SK-N-MC (cell line): ENCODE measurements at places on chromosomes 4 and X.
A peak's percentile ranks its signal among the peaks of the same experiment; 100 is the strongest.

DNA sequence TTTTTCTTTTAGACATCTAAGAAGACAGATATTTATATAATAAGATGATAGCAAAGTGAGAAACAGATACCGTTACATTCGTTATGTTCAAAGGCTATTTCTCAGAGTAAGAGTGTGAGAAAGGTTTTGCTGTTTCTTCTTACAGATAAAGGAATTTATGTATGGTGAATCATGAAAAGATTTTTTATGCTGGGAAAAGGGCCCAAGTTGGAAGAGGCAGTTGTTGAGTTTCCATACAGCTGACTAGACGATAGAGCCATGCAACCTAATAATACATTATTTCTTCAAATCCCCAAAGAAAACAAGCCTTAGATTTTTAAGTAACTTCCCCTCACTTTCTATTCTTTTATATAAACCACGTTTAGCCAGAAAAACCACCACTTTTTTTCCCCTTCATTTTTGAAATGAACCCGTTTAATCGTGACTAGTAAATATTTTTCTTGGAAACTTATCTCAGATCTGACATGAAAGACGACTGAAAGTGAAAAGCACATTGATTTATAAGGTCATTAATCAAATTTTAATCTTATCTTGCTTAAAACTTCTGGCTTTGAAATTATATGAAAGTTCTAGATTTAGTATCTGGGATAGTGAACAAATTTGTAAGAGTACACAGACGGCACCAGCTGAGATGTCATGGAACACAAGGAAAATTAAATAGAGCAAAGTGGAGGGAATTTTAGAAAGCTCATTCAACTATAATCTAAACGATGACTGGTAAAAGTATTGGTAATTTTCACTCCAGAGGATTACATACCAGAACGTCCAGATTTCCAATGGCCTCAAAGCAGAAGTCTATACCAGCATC is 10.9 kb downstream of the ADH6 start:
- no peak for DNase-seq

DNA sequence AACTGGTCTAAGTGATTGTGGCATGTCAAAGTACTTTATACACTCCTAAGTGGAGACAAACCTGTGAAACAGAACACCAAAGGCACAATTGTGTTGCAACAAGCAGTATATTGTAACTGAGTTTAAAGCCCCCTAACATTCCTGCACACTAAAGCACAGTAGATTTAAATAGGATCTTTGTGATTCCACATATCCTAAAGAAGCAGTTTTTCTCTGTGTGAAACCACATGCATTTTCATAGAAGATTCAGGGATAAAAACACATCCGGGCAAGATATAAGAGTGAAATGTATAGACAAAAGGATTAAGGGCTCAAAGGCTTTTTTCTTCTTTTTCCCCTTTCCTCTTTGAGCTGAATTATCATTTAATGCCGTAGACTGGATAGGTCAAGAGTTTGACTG is 82.2 kb downstream of the ANK2 start:
- no peak for DNase-seq

DNA sequence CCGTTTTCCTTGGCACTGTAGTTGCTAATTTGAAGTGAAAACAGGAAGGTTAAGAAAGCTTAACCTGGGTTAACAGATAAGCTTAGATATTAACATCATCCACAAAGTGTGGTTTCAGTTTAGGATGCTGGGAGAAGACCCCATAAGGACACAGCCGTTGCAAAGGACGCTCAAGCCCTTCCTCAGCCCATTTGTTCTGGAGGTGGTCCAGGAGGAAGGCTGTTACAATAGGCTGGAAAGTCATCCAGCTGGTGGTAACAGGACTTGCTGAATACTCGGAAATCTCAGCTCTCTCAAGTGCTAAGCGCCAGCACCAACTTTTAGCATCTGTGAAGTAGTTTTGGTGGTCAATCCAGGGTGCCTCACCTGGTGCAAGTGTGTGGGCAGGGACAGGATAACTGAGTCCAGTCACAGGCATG is 14.2 kb downstream of the CHST7 start:
- no peak for DNase-seq

- no peak for DNase-seq
Observed at GRCh38 chr4:122300776-122301175, 78.0 kb upstream of the ADAD1 start.

GRCh38 chr4:132245319-132245718 is 903.8 kb upstream of the PCDH10 start:
- no peak for DNase-seq

- DNase-seq = no peak
Observed at GRCh38 chrX:39848243-39848642, 249.5 kb downstream of the BCOR start.

- no peak for DNase-seq
Observed at GRCh38 chr4:153297116-153297515, 47.4 kb upstream of the MND1 start.

DNA sequence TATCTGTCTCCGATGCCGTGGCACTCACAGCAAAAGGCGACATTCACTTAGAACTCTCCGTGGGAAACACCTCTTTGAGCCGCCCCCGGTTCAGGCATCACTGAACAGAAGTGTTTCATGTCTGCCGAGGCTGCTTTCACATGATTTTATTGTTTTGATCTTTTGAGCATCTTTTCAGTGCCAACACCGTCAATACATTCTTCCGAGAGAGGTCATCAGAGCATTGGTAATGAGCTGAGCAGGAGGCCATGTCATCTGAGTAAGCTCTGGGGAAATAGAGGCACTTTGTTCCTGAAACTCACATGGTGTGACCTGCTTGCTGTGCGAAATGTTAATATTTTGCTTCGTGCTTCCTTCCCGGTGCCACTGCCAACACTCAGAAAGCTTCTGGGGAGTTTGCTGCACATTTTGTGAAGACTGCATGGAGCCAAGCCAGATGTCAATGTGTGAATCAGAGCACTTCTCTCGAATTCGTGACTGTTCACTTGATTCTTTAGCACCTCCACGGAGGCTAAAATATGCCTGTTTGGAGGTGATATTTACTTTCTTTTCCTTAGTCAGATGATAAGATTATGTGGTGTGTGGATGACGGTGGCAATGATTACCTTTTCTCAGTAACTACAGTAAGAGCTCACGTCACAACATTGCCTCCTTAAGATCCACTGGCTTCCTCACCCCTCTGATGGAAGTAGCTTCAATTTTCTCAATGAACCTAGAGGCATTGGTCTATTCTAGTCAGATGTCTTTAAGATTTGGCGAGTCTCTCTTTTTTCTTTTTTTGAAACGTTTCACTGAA is 222.3 kb upstream of the HS3ST1 start:
- no peak for DNase-seq

DNA sequence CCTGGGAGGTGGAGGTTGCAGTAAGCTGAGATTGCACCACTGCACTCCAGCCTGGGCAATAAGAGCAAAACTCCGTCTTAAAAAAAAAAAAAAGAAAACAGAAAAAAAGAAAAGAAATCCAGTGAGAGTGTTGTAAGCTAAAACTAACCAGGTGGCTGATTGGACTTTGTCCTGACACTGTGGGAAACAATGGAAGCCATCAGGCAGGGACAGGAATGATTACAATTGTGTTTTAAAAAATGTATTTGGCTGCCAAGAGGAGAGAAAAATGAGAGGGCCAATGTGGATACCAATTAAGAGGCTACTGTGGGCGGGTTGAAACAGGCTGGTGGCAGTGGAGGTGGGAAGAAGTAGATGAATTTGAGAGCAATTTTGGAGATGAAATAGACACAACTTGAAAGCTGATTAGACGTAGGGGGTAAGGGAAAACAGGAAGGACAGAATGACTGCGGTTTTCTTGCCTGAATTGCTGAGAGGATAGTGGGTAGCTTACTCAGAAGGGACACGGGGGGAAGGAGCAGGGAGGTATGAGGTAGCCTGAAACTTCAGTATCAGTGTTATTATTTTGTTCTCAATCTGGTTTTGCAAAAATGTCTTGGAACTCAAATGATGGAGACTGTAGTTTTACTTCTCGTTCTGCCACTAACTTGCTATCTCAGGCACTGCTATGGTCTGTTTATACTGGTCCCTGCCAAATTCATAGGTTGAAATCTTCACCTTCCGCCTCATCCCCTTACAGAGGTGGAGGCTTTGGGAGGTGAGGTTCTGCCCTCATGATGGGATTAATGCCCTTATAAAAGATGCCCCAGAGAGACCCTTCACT is 45.6 kb upstream of the CHRNA9 start:
- DNase-seq = no peak

- no peak for DNase-seq
Observed at GRCh38 chrX:70013466-70014381, 36.0 kb downstream of the AWAT2 start.

DNA sequence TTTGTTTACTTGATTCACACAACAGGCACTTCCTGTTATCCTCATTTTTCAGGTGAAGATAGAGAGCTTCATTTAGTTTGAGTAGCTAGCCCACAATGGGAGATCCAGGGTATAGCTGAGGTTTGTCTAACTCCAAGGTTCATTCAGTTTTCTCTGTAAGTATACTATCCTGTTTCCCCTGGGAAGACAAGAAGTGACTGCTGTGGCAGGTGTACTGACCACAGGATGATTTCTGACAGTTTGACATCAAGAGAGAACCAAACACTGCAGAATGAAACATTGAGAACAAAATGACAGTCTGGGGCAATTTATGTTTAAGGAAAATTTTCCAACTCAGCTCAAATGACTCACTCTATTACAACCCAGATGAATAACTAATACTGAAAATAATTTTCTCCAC is 958.0 kb downstream of the STPG2 start:
- no peak for DNase-seq

- DNase-seq = no peak
Observed at GRCh38 chrX:20529301-20529700, 262.6 kb upstream of the RPS6KA3 start.

DNA sequence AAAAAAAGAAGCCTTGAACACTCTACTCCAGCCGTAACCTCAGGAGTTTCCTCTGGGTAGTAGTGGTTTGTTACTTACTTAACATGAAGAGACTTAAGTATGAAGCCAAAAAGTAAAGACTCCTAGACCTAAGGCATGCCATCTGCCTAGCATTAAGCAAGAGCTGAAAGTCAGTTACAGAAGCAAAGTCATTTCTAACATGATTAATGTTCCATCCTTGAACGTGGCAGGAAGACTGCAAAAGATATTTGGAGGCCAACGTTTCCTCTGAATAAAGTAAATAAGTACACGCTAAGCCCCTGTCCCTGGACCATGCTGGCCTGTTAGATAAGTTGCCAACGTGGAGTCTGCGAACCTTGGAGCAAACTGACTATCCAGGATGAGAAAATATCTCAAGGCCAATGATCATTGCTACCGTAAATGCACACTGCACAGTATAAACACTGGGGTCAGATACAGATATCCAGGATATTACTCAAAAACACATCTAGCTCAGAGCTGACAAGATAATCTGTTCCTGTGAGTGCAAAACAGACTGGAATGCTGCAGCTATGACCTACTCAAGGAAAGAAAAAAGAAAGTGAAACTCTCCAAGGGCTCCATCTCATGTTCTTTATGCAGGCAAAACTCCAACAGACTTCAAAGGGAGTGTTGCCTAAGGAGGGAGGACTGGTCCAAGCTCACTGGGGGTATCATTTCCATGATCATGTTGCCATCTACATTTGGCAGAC is 255.8 kb downstream of the COL25A1 start:
- no peak for DNase-seq

DNA sequence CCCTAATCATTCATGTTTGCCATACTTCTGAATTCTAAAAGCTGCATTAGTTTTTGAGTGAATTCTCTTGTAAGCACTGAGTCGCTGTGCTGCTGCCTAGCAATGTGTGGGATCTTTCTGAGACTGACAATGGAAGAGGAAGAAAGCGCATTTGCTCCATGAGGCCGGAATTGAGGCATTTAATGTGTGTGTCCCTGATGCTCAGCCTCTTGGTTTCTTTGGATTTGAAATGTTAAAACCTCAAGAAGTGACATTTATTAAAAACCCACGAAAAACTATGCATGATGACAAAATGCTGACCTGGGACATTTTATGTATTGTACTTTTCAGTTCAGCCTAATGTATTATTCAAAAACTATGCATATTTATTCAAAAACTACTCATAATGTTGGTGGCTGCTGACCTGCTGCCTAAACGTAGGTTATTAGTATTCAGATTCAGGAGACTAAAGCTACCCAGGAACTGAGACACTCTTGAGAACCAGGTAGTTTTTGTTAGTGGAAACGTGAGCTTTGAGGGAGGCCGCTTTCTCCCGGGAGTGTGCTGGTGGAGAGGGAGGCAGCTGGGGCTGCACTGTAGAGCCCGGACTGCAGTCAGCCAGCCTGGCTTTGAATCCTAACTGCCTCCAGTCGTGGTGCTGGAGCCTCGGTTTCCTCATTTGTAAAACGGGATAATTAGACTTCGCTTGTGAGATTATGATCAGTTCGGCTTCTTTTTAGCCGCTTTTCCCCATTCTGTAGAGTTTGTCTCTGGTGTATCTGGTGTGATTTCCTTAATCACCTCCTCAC is 11.3 kb downstream of the RGS12 start:
- no peak for DNase-seq

GRCh38 chr4:1855333-1856070 is 454 bp downstream of the LETM1 start:
- no peak for DNase-seq

DNA sequence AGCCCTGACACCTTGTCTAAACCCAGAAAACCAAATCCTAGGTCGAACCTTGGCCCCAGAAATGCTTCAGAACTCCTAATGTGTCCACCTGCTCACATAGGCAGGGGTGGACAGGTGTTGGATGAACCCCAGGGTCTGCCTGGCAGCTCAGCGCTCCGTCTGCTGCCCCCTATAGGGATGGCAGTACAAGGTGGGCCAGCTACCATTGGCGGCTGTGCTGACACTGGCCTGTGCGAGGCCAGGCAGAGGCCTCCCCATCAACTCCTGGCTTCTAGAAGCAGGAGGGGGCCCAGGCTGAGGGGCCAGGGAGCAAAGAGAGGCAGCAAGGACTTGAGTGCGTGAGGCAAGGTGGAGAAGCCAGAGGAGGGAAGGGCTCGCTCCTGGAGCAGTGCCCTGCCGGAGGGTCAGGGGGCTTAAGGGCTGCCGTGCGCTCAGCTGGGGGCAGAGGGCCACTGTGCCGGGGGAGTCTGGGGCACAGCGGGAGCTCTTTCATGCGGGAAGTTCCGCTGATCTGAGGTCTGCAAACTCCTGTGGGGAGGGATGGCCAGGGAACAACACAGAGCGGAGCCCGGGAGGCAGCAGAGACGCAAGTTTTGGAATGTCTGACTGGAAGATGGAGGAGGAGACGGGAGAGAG is 20.6 kb downstream of the CCNQ start:
- DNase-seq = no peak

- DNase-seq = peak; percentile 69
Observed at GRCh38 chr4:120071192-120071795, 4.6 kb upstream of the MAD2L1 start.

DNA sequence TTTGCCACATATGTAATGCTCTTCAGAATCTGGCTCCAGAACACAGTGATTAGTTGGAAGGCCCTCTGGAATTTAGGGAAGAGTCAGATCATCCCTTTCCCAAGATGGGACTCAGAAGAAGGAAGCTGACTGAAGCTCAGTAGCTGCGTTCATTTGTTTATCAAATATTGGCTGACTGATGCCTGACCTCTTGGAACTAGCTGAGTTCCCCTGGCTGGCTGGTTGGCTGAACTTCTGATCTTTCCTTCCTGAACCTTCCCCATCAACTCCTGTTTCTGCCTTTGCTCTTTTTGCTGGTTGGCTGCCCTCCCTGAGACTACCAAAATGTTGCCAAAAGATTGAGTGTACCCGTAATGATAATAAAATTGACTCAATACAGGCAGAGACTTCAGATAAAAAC is 866.5 kb upstream of the INTU start:
- DNase-seq = no peak
